ENCODE measurements at places on chromosomes 11 and 22. TPM values are rescaled to one million over a fixed set of nuclear protein-coding genes. Genes with fewer than 3 reads are reported as not detected.

The CDC45 gene
- total RNA-seq: 3.1 TPM

The SOX10 gene
- total RNA-seq: not detected

The TAGLN gene
- total RNA-seq: 541 TPM

The PRG2 gene
- total RNA-seq: 0.55 TPM

The DEPDC7 gene
- total RNA-seq: 7.4 TPM

The FLRT1 gene
- 0.28 TPM for total RNA-seq

The OR5B21 gene
- total RNA-seq: 0.14 TPM

The ARHGAP8 gene
- total RNA-seq: 0.28 TPM

The TCN2 gene
- 2.0 TPM for total RNA-seq

The UPK2 gene
- not detected for total RNA-seq

The KCNJ11 gene
- total RNA-seq: not detected

The MICALL1 gene
- 11.5 TPM for total RNA-seq

Data from smooth muscle cell of bladder (primary cell).